ENCODE measurements at places on chromosomes 7 and 10.
A peak's percentile ranks its signal among the peaks of the same experiment; 100 is the strongest.

DNA sequence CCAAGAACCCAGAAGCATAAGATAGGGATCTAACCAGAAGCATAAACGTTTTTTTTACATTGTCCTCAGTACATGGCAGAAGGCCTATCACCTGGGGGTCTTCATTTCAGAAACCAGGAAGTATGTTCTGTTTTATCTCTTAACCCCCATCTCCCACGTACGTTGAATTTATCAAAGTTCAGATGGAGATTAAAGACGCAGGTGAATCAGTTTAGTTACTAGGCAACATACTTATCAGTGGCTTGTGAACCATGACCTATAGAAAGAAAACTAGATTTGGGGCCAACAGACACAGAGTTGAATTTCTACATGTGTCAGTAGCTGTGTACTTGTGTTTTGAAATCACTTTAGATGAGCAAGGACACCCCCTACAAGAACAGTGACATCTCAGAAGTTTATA is 122.7 kb downstream of the GPR158 start:
- no peak for DNase-seq

DNA sequence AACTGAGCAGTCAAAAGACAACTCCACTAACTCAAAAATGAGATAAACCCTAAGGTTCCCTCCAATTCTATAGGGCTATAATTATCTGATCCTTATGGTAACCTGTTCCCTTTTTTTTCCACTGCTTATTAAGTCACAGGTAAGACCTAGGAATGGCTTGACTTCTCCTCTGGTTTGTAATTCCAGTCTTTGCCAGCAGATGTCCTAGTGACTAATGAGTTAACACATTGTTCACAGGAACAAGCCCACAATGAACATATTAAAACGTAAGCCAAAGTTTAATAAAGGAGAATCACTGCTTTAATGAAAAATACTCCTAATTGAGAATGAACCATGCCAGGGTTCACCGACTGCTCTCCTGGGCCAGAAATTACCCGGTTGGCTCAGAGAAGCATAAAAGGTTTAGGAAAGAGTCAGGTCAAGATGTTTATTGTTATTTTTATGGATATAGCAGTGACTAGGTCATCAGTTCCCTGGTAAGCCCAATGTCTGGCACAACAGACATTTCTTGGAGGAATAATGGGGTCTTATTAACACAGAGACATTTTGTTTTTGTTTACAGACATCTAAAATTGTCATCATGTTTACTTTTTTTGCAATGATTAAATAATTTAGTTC is 120.1 kb downstream of the ELAPOR2 start:
- DNase-seq: no peak

DNA sequence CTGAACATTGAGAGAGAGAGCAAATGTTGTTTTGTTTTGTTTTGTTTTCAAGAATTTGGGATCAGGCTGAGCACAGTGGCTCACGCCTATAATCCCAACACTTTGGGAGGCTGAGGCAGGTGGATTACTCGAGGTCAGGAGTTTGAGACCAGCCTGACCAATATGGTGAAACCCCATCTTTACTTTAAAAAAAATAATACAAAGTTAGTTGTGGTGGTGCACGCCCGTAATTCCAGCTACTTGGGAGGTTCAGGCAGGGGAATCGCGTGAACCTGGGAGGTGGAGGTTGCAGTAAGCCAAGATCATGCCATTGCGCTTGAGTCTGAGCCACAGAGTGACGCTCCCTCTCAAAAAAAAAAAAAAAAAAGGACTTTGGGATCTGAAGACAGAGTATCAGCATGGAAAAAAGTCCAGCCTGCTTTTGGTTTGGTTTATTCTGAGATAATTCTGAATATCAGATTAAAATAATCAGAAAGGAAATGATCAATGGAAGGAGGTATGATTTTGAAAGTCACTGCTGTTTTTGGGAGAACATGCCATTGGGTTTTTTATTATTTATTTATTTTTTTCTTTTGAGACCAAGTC is 1.9 kb upstream of the ITIH2 start:
- DNase-seq: no peak

- DNase-seq: no peak
Measured at GRCh38 chr10:97673736-97674525, 13.1 kb downstream of the AVPI1 start.

- no peak for DNase-seq
Measured at GRCh38 chr7:158999496-158999895, 143.1 kb downstream of the DYNC2I1 start.

- DNase-seq: no peak
Measured at GRCh38 chr7:25758559-25758958, 393.4 kb upstream of the NFE2L3 start.

DNA sequence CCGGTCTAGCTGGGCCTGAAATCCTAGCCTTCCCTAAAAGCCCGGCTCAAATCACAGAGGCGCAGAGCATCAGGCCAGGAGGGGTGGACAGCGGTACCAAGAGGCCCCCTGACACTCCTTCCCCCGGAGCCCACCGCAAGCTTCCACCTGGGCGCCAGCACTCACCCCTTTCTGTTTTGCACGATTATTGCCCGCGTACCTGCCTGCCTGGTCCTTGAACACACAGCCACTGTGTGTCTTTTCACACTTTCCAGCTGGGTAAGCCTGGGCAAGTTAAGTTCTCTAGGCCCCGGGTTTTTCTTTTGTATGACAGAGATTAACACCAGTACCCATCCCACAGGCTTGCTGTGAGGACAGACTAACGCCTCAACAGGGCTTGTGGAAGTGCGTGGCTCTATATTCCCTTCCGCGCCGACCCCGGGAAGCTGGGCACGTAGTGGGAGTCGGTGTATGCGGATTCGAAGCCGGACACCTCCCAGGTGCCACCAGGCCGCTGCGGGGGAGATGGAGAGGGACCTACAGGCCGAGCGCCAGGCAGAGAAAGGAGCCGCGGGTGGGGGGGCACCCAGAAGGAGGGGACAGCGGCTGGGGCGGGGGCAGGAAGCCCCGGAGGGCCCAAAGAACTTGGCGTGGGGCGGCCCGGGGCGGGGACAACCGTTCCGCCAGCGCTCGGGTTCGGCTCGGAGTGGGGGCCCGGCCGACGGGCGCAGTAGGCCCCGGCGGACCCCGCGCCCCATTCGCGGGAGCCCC is 792 bp downstream of the ZNF746 start:
- DNase-seq: peak; percentile 46

- no peak for DNase-seq
Measured at GRCh38 chr10:112078003-112078402, 105.6 kb downstream of the GPAM start.

DNA sequence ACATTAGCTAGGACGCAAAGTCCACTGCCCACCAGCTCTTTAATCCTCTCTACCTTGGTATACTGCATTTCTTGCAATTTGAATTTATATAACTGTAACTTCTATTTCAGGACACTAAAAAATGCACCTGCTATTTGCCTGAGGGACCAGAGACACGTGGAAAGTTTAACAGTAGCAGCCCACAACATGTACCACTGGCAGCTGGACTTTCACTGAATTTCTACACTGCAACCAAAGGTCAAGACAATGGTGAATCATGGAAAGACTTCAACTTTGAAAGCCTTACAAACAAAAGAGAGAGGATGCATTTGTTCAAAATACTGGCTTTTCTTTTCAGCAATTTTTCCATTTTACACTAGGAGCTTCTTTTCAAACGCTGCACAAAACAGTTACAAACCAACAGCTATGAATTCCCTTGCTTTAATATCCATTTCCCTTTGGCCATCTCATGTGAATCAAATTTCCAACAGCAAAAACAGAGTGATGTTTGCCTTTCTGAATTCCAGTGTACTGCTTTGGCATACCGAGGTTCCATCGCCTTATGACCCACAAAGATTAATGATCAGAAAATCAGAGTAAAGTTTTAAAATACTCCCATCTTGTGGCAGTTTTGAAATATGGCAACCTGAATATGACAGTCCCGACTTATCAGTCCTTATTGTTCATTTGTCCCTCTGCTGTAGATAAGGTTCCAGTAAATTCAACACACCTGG is 29.9 kb upstream of the HNRNPH3 start:
- no peak for DNase-seq

GRCh38 chr10:20363684-20364083 is 533.4 kb downstream of the NEBL start:
- DNase-seq: no peak

DNA sequence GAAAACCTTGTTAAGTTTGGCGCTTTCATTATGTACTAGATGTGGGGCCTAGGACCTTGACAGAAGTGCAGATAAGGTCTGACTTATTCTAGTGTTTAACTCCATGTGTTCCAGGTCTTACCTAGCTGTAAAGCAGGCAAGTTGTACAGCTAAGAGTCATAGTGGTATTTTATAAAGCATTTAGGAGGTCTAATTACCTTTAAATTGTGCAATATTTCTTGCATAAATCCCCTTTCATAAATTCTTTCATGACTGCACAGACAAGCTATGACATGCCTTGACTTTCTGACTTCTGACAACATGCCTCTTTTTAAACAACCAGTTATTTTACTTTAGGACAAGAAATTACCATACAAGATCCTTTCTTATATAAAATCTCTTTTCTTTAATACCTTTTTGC is 151.6 kb upstream of the VSTM2A start:
- DNase-seq: no peak

GRCh38 chr10:102660888-102661657 is 16.8 kb downstream of the TRIM8 start:
- peak; percentile 77 for DNase-seq

GRCh38 chr7:11168650-11169170 is 195.0 kb downstream of the PHF14 start:
- no peak for DNase-seq

DNA sequence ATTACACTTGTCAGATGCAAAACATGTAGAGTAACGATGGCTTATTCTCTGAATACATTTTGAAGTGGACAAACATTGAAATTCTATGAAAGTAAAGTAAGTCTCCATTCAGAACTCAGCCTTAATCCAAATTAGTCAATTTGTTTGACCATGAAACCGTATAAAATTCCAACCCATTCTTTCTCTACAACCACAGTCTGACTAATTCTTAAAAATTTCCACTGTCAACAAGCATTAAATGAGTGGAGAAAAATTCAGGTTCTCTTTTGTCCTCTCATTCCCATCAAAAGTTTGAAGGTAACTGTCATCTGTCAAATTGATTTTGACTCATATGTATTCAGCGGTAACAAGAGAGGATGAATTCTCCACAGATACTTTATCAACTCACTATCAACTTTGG is 1031.5 kb downstream of the SORCS1 start:
- DNase-seq: no peak

GRCh38 chr7:18590744-18591340 is 95.3 kb downstream of the HDAC9 start:
- no peak for DNase-seq

DNA sequence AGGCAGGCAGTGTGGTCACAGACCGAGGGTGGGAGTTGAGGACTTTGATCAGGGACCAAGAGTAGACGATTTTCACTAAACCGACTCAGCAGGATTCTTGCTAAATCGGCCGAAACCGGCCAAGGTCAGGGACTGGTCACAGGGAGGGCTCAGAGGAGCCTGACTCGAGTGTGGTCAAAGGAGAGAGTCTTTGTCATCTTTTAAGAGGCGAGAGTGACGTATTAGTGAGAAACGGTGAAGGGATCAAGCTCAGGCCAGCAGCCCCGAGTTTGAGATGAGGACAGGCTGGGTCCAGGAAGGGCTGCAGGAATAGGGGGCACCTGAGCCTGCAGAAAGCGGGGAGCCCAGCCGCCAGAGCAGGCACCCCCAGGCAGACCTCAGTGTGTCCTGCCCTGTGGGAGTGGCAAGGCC is 41.6 kb upstream of the FAM20C start:
- DNase-seq: no peak

GRCh38 chr7:143382791-143383641 is 1.9 kb downstream of the ZYX start:
- DNase-seq: no peak

DNA sequence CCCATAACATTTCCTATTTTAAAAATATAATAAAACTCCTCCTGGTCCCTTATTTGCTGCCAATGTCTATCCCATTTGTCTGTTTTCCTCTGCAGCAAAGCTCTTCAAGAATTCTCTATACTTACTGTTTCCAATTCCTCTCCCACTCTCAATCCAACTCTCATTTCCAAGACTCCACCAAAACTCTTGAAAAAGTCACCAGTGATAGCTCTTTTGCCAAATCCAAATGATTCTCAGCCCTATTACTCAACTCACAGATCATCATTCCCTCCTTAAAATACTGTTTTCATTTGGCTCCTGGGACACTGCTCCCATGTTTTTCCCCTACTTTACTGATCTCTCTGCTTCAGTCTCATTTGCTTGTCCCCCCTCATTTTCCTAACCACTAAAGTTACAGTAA is 139.4 kb downstream of the HIBADH start:
- DNase-seq: no peak

GRCh38 chr7:89001306-89001705 is 205.8 kb upstream of the TEX47 start:
- DNase-seq: no peak

GRCh38 chr7:39587393-39587792 is 21.2 kb downstream of the YAE1 start:
- no peak for DNase-seq

GRCh38 chr10:93154531-93154930 is 80.8 kb downstream of the CYP26A1 start:
- DNase-seq: no peak

GRCh38 chr10:65614956-65615565 is 1310.8 kb upstream of the LRRTM3 start:
- DNase-seq: no peak

DNA sequence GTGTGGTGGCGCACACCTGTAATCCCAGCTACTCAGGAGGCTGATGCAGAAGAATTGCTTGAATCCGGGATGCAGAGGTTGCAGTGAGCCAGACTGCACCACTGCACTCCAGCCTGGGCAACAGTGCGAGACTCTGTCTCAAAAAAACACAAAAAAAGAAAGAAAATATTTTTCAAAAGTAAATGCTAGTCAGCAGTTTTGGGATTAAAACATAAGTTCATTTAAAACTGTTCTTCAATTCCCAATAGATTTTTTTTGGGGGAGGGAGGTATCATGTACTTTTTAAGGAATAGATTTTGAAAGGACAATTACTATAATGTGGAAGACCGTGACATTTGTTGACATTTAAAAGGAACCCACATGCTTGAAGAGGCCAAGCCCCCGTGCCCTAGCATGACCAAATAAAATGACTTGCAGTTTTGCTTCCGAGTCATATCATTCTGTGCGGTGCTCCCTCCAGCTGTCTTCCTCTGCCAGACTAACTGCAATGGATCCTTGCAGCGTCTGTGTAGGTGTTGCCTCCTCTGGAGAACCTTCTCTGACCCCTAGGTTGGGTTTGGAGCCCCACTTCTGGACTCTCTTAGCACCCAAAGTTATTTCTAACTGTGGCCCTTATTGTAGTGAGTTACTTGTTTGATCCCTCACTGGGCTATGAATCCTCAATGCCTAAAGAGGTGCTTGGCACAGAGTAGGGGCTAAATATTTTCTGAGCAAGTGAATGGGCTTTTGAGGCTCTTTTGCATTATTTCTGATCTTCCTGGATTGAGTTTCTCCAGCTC is 17.4 kb upstream of the HPS1 start:
- DNase-seq: no peak

All from stimulated activated CD8-positive, alpha-beta memory T cell treated with anti-CD3 and anti-CD28 coated beads, Interleukin-2, amount 100 ng/mL, for 48 hours (primary cell).